ENCODE measurements at places on chromosomes 3 and 15.

DNA sequence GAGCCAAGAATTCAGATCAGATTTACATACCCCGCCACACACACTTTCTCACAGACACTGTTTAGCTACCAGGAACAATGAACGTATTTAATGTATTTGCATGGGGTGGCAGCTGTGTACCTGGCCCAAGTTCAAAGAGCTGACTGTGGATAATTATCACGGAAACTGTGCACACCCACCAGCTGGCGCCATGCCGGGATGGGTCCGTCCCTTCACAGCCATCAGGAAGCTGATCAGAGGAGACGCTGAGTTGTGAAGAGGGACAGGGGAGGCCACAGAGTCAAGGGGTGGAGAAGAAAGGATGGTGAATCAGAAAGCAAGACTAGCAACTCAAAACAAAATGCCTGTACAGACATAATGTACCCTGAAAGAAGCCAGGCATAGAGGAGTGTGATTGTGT is 13.1 kb upstream of the PLA2G4D start:
- no peak for DNase-seq

DNA sequence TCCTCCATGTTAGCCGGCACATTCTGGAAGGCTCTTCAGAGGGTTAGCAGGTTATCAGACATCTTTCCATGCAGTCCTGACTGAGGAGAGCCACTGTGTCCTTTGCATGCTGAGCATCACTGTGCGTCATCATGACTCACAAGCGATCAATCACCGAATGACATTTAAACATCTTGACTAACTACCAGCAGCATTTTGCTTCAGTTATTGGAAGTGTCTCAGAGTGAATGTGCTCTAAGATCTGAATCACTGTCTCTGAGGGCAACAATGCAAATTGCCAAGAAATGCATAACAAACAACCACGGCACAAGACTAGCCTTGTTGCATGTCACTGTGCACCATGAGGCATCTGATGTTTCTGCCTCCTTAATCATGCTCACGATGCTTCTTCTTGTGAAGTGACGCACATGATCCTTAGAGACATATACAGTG is 18.3 kb upstream of the ATP8B4 start:
- no peak for DNase-seq

GRCh38 chr3:46097691-46098241 is 70.5 kb upstream of the XCR1 start:
- DNase-seq: no peak

- DNase-seq: no peak
These were observed 23.6 kb downstream of the SETD5 start for GRCh38 chr3:9420850-9421549.

DNA sequence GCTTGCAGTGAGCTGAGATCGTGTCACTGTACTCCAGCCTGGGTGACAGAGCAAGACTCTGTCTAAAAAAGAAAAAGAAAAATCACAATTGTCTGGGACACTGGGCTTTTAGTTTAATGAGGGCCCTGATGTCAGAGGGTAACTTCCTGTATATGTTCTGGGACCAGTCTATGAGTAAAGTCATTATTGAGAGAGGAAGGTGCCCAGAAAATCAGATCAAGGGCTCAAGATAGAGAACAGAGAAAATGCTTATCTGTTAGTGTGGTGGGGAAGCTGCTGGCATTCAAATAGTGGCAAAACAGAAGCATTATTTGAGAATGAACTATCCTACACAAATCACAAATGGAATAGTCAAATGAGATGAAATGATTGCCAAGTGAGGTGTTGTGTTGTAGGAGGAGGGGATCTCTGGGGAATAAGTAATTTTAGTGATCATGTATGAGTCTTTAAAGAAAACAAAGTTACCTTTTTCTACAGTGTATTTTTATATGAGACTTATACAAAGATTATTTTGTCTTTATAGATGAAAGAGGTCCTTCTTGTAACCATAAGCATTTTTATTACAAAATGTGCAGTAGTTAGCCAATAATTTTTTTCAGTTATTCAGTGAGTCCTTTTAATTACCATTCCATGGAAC is 13.4 kb downstream of the ARIH2 start:
- no peak for DNase-seq

- DNase-seq: no peak
These were observed 26.1 kb downstream of the SHF start for GRCh38 chr15:45161666-45162065.

DNA sequence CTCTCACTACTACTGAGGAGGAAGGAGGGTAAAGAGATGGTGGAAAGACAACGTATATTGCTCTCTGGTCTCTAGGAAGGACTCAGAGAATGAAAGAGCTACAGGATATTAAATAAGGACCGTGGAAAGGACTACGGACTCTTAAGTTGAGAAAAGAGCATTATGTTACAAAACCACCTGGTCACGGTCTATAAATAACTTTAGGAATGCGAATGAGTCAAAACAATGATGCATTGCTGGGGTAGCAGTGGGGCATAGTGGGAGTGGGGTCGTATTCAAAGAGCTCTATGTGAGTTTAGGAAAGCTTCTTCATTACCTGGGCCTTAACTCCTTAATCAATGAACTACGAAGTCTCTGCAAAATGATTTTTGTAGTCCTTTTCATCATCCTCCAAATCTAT is 295.7 kb upstream of the SOX14 start:
- no peak for DNase-seq

GRCh38 chr3:3802046-3802445 is 2.8 kb downstream of the LRRN1 start:
- no peak for DNase-seq

DNA sequence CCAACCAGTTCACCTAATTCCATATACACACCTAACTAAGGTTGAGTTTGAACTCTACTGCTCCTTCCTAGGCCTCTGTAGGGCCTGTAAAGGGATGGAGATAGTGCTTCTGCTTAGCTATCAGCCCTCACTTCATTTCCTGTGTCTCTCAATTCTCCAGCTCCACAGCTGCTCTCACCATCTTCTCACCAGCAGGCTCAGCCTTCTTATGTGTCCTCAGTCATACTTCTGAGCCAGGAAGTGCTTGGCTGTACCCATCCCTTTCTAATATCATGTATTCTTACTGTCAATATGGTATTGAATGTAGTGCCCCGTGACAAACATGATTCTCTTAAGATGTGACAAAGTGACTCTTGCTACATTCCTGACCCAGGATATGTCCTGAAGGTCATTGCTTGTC is 116.9 kb downstream of the SLC9A9 start:
- DNase-seq: no peak

DNA sequence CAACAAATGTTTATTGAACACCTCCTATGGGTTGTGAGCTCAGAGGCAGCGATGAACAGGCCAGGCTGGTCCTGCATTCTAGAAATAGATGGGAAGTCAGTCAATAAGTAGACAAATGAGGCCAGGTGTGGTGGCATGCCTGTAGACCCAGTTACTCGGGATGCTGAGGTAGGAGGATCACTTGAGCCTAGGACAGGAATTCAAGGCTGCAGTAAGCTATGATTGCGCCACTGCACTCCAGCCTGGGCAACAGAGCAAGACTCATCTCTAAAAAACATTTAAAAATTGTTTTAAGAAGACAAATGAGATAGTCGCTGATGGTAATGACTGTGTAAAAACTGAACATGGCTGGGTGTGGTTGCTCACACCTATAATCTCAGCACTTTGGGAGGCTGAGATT is 4.4 kb upstream of the RHO start:
- no peak for DNase-seq

DNA sequence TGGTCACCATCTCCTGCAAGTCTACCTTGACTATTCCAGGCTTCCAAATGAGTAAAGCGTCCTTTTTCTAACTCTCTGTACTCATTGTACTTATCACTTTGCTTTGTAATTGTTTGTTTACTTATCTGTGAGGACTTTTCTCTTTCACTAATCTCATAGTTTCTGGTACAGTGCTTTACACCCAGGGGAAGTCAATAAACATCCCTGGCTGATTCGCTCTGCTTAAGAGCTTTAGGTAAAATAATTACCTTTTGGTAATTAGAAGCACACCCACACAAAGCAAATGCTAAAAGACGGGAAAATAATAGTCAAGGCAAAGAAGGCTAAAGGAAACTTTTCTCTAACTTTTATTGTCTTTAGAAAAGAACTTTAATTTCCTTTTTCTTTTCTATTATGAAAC is 466.9 kb upstream of the ROBO1 start:
- DNase-seq: no peak
